ENCODE measurements at places on chromosomes 1 and 21. TPM values are rescaled to one million over a fixed set of nuclear protein-coding genes. Genes with fewer than 3 reads are reported as not detected.

RIIAD1 gene
- not detected for total RNA-seq

- DNase-seq, result no peak
Observed at GRCh38 chr1:6303397-6304012, 42.6 kb upstream of the GPR153 start.

- DNase-seq, result no peak
Observed at GRCh38 chr21:41442481-41443186, 16.6 kb downstream of the MX1 start.

DNA sequence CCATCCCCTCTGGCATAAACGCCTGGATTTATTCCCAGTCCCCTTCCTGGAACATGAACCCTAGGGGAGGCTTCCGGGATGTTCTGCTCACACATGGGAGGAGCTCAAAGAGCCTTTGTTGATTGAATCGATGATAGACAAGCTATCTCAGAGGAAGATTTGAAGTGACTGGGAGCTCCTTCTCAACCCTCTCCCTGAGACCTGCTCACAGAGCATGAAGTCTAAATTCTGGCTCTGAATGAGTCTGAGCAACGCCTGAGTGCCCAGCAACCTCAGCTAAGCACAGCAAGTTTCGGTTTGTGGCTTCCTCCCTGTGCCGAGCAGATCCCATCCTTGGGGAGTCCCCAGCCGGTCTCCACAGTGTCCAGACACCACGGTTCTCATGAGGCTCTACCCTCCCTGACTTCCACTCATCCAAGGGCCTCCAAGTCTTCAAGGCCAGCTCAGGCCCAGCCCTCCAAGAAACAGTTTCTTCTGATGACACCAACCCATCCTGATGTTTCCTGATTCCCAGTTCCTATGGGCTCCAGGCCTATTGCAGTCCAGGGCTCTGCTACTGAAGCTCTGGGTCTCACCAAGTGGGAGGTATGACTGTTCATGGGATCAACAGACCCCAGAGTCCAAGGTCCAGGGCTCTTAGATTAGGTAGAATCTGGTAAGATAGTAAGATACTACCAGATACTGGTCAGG is 190.8 kb downstream of the DYRK1A start:
- DNase-seq, result no peak

GRCh38 chr1:190935925-190936324 is 458.3 kb upstream of the BRINP3 start:
- DNase-seq, result no peak
